ENCODE measurements at places on chromosomes 12 and 14.

DNA sequence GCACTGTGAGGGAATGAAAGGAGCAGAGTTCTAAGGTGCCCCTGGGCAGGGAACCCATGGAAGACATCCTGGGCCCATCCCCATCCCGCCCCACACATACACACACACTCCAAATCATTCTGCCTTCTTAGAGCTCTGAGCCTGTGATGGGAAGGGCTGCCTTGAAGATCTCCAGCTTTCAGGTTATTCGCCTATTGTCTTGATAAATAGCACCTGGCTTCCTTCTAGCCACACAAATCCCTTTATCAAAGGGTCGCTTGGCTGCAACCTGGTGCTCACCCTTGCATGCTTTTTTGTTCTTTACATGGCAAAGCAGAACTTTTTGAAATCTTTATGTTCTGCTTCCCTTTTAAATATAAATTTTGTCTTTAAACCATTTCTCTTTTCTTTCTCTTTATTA, 112.2 kb upstream of the TMTC1 start:
- peak; percentile 25 for DNase-seq

- DNase-seq, result no peak
Observed at GRCh38 chr12:13154831-13155230, 41.7 kb upstream of the EMP1 start.

DNA sequence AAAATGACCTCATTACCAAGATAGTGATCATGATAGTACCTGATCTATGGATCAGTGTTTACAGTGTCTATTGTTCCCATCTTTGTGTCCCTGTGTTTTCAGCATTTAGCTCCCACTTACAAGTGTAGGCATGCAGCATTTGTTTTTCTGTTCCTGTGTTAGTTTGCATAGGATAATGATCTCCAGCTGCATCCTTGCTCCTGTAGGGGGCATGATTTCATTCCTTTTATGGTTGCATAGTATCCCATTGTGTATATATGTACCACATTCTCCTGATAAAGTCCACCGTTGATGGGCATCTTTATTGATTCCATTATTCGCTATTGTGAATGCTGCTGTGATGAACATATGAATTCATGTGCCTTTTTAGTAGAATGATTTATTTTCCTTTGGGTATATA, 215.4 kb upstream of the NAV3 start:
- peak; percentile 15 for DNase-seq

DNA sequence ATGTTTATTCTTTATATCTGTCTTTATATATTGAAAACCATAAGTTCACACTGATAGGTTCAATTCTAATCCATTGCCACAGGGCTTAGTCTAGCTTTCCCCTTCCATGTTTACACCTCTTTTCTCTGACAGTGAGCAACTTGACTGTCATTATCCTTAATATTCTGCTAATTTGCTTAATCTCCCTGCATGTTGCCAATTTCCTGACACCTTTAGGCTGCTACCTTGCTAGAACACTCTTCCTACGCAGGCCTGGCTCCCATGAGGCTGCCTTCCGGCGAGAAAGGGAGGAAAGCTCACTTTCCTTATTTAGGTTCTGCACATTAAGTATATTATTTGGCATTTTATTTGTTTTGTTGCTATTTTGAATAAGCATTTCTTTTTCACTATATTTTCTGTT, 12.8 kb upstream of the FRS2 start:
- DNase-seq, result no peak

DNA sequence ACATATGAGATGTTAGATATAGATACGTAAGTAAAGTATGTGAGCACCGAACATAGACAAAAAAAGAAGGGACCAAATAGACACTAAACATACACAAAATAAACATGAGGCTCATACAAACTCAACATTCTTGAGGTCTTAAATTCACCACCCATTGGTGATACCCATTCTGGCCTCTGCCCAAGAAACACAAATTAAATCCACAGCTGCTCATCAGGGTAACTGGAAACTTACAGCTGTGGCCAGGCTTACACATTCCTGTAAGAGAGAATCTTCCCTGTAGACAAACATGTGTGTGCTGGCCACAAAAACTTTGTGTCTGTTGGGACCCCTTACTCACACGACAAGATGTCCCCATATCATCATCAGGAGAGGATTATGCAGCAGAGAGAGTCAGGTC, 22.4 kb downstream of the MAGOHB start:
- no peak for DNase-seq

DNA sequence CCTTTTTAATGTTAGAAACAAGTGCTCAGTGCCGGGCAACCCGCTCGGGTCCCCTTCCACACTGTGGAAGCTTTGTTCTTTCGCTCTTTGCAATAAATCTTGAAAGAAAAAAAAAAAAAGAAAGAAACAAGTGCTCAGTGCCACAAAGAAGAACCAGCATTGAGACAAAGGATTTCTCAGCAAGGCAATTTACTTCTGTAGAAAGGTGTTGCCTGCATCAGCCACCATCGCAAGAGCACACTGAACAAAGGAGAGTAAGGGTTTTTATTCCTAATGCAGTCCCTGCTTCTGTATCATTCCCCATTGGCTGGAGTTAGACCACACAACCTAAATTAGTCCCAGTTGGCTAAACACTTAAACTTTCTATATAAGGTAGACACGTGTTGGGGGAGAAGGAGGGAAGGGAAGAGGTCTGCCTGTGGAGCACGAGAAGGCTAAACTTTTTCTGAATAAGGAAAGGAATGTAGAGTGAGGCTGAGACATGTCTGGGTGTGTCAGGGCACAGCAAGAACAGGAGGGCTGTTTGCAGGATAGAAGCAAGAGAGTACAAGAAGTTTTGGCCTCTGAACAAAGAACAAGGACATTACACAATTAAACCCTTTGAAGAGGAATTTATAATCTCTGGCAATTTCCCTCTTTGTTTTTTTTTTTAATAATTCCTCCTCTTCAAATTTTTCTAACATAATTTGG, 21.4 kb downstream of the KLRF2 start:
- DNase-seq, result peak; percentile 83

DNA sequence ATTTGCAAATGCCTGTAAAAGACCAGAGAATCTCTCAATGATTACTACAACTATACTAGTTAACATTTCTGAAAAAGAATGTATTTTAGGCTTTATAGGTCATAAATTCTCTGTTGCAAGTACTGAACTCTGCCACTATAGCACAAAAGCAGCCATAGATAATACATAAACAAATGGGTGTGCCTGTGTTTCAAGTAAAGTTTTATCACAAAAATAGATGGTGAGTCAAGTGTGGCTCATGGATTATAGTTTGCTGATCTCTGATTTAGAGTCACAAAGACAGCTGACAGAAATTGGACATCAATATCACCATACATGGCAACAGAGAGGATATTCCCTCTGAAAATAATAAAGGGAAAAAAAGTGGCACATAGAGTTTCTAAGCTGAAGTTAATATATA, 68.1 kb downstream of the FSCB start:
- DNase-seq, result no peak

Measured in neural progenitor cell (in vitro differentiated cells).